ENCODE measurements at places on chromosomes 1 and 21. TPM values are rescaled to one million over a fixed set of nuclear protein-coding genes. Genes with fewer than 3 reads are reported as not detected.

DNA sequence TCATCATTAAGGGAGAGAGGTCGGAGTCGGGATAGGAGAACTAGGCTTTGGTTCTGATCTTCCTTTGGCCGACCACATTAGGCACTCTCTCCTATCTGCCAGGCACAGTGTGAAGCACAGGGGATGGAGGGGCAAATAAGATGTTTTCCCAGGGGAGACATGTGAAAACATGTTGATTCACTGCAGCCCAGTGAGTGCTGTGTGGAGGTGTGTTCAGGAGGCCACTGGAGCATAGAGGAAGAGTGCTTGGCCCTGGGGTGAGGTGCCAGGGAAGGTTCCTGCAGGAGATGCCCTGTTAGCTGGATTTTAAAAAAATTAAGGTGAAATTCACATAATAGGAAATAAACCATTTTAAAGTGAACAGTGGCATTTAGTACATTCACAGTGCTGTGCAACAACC is 3.7 kb downstream of the VANGL2 start:
- no peak for DNase-seq

Gene CD58
- 17.8 TPM for total RNA-seq

Gene CFAP141
- not detected for total RNA-seq

Gene STYXL2
- total RNA-seq, result 94.1 TPM

DNA sequence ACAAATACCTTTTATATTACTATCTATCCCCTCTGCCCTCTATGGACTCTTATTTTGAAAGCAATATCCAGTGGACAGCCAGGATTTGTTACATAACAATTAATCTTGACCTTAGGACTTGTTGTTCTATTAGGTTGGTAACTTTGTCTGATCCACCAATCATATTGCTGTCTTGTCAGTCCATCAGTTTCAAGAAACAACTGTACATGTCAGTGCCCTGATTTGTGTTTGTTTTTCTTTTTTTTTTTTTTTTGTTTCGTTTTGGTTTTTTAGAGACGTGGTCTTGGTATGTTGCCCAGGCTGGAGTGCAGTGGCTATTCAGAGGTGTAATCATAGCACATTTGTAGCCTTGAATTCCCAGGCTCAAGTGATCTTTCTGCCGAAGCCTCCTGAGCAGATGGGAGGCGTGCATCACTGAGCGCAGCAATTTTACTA is 1.5 kb upstream of the SCP2 start:
- peak; percentile 73 for DNase-seq

DNA sequence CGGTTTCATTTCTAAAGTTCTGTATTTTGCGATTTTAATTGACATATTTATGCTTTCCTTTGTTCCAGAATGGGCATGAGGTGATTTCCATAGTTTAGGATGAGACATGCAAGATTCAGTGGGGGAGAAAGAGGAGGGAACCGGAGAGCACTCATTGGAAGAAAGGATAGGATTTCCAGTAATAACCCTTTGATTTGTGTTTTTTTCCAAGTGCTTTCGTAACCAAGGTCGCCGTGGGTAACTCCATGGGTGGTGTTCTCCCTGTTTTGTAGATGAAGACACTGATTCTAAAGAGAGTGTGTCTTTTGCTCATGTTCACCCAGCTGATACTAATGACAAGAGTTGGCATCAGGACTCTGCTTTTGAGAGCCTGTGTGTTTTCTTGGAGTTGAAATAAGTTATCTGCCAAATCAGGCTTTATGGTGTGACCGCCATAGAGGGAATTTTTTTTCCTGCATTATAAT is 170.1 kb downstream of the DHRS3 start:
- DNase-seq, result no peak

GRCh38 chr1:67836769-67837168 is 3.5 kb upstream of the GNG12 start:
- DNase-seq, result no peak

DNA sequence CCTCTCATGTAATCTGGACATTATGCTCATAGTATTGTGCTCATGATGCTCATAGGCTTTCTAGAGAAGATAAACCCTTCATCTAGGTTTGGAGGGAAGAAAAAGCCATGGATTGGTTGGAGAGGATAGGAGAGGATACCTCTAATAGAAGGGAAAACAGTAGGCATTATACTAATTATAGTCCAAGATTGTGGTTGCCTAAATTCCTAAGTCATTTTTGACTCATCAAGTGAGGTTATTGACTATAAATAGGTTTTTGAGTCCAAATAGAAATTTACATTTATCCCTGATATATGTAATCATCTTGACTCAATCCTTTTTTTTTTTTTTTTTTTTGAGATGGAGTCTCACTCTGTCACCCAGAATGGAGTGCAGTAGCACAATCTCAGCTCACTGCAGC is 5.0 kb downstream of the SYT11 start:
- no peak for DNase-seq

Gene BLACAT1
- total RNA-seq, result 0.09 TPM

- no peak for DNase-seq
Measured at GRCh38 chr1:223244366-223245103, 101.5 kb upstream of the TLR5 start.

Gene SH2D5
- 0.45 TPM for total RNA-seq

GRCh38 chr1:197933647-197934046 is 16.5 kb downstream of the LHX9 start:
- no peak for DNase-seq

DNA sequence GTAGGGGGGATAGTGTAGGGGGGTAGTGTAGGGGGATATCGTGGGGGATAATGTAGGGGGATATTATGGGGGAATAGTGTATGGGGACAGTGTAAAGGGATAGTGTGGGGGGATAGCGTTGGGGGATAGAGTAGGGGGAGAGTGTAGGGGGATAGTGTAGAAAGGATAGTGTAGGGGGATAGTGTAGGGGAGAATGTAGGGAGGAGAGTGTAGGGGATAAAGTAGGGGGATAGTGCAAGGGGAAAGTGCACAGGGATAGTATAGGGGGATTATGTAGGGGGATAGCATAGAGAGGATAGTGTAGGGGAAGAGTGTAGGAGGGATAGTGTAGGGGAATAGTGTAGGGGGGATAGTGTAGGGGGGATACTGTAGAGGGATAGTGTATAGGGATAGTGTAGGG is 12.3 kb upstream of the ARF1 start:
- DNase-seq, result no peak
